ENCODE measurements at places on chromosomes 16 and 17.

DNA sequence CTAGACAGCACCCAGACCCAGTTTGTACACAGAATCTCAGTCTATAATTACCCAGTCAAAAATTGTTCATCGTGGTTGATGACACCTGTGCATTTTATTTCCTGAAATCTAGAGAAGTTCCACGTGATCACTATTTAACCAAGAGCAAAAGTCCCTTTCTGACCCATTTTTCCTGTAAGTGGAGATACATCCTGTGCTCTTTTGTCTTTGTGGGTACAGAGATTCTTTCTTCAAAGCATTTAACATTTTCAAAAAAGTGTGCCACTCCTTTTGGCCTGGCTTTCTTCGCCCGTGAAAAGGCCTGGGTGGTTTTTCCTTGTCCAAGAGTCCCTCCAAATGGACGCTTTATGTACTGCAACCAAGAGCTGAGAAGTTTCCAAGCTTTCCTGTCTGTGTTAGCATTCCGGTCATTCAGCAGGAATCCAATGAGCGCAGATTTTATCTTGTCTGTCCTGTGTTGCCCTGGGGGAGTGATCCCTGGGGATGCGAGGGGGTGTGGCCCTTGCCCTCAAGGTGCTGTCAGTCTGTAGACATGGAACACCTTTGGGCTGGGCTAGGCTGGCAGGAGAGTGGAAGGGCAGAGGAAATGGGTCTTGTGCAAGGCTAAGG, 161.1 kb upstream of the CACNG5 start:
- peak; percentile 65 for DNase-seq

GRCh38 chr17:82244413-82245133, 15.7 kb downstream of the SLC16A3 start:
- no peak for DNase-seq

DNA sequence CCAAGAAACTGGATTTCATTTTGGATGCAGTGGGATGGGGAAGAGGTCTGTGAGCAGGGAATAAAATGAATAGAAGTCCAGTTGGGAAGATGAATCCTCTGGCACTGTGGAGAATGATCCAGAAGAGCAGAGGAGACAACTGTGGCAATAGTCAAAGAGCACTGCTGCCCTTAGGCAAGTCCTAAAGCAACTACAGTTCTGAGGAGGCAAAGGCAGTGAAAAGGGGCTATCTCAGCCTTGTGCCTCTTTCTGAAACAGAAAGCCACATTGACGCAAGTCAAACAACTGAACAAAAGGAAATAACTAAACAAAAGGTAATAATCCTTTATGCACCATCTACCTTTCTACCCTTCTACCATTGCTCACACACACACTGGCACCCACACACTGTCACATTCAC, 238.0 kb upstream of the AXIN2 start:
- no peak for DNase-seq

GRCh38 chr17:19010729-19011505, 6.4 kb upstream of the FAM83G start:
- DNase-seq, result no peak

- peak; percentile 77 for DNase-seq
These were observed 90.6 kb upstream of the CDH5 start for GRCh38 chr16:66275775-66276428.

- DNase-seq, result no peak
These were observed 302.9 kb upstream of the AXIN2 start for GRCh38 chr17:65864394-65864793.
